ENCODE measurements at places on chromosomes 4 and X.

- DNase-seq: no peak
Observed at GRCh38 chr4:106583567-106583966, 215.0 kb upstream of the GIMD1 start.

GRCh38 chr4:138851391-138852335 lies 163.9 kb upstream of the NOCT start:
- DNase-seq: no peak

GRCh38 chr4:1749370-1749769 lies 28.0 kb downstream of the TACC3 start:
- DNase-seq: no peak

DNA sequence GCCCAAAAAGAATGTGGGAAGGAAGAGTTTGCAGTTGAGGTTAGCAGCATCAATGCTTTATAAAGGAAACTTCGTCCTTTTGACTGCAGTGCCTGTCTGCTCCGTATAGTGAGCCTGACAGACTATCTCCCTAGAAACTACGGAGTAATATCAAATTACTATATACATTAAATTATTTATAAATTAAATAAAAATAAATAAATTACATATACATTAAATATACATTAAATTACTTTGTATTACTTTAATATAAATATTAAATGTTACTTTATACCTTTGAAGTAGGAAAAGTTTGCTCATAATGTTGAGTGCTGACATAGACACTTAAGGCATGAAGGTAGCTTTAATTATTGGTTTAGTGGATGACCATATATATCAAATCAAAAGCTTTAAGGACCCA lies 165.2 kb downstream of the IL15 start:
- no peak for DNase-seq

DNA sequence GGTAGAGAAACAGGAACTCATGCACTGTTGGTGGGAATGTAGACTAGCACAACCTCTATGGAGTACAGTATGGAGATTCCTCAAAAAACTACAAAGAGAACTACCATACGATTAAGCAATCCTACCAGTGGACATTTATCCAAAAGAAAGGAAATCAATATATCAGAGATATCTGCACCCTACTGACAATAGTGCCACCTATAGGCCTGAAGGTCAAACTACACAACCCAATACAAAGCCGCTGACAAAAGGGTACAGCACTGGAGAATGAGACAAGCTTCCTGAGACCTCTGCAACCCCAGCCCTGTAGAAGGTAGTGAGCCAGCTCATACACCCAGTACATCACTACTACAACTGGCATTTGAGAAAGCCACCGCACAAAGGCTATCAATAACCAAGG lies 67.1 kb downstream of the CBR4 start:
- no peak for DNase-seq

GRCh38 chrX:13091111-13091765 lies 46.8 kb upstream of the FAM9C start:
- DNase-seq: no peak

DNA sequence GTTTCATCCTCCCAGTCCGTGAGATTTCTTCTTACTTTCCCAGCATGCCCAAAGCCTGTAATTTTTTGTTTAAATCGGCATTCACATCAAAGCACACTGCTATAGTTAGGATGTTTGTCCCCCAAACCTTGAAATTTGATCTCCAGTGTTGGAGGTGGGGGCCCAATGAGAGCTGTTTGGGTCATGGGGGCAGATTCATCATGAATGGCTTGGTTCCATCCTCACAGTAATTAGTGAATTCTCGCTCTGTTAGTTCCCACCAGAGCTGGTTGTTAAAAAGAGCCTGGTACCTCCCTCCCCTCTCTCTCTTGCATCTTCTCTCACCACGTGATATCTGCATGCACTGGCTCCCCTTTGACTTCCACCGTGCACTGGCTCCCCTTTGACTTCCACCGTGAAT lies 40.5 kb upstream of the PGRMC2 start:
- no peak for DNase-seq

DNA sequence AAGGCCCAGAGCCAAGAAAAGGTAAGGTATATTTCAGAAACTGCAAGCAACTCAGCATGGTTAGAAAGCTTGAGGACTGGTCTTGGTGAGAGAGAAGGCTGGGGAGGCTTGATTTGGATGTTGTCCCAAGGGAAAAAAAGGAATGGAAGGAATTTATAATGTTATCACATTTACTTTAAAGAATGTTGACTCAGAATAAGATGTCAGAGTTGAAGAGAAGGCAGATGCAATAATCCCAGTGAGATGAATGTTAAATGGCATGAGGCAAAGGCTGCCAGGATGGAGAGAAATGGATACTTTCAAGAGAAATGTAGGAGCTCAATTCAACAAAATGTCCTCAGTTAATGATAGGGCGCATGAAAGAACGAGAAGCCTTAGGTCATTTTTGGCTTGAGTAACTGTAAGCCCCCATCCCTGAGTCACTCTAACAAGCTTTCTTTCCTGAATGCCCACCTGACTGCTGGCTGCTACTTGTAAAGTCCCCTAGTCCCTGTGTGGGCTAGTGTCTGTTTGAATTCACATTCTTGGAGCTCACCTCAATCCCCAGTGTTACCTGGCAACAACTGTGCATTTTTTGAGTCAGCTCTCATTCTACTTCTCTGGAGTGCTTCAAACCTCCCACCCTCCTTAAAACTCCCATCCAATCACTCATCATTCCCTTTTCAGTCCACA lies 103.0 kb upstream of the TAPT1 start:
- no peak for DNase-seq

DNA sequence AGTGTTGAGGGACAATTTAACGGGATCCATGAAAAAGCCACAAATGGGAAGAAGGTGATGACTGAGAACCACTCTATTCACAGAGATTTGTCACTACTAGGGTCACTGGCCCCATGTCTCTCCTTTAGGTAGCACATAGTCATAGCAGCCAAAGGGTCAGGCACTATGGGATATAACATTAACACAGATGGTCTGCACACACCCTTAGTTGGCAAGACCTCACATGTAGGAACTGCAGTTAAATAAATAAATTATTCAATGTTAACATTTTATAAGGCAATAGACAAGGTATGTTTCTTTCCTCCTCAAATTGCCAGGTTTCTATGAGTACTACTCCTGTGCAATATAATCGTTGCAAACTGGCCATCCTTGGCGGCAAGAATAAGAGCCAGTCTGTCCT lies 10.9 kb downstream of the RASGEF1B start:
- DNase-seq: no peak

GRCh38 chr4:103499094-103499493 lies 220.7 kb downstream of the TACR3 start:
- no peak for DNase-seq

GRCh38 chr4:89486042-89486441 lies 178.4 kb upstream of the GPRIN3 start:
- DNase-seq: no peak

- peak; percentile 40 for DNase-seq
Observed at GRCh38 chrX:134172588-134173259, 64.3 kb upstream of the CCDC160 start.

- DNase-seq: no peak
Observed at GRCh38 chr4:88753658-88754571, 56.3 kb upstream of the NAP1L5 start.

DNA sequence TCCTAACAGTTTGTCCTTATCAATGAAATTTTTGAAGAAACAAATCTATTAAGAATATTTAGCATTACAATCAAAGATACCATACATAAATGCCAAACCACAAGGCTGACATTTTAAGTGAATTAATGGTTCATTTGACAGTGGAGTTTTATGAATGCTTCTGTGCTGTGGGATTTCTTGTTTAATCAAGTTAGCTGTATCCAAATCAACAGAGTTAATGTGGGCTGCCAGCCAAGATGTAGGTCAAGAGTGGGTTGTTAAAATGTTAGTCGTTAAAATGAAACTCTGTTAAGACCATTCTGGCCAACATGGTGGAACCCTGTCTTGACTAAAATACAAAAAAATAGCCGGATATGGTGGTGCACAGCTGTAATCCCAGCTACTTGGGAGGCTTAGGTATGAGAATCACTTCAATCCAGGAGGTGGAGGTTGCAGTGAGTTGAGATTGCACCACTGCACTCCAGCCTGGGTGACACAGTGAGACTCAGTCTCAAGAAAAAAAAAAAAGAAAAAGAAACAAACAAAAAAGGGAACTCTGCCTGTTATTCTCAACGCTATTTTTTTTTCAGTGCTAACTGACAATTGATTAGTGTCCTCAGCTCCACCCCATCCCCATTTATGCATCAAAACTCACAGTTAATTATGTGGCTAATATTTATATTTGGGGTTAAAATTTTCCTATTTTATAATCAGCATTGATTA lies 20.2 kb downstream of the GPAT3 start:
- DNase-seq: no peak

GRCh38 chr4:2599304-2599654 lies 62.8 kb downstream of the FAM193A start:
- no peak for DNase-seq

DNA sequence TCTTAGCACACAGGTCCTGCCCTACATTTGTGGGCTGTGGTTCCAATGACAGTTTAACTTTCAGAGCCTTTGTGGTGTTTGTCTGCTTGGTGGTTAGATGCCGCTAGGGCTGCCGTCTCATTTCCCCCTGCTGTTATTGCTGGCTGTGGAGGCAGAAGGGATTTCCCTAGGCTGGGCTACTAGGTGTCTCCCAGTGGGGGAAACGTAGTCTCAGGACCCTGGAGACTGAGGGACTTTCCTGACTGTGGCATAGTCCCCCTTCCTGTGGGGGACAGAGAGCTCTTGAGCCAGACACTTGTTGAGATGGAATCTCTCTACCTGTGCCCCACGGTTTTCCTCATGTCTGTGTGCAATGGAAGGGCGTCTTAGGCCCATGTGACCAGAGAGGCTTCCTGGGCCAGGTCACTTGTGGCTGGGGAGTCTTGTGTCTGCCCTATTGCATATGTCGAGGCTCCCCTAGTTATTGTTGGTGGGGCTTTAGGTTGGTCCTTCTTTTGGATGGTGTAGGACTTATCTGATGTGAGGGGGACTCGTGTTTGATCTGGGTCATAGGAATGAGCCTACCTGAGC lies 68.2 kb downstream of the ARHGAP10 start:
- peak; percentile 9 for DNase-seq

DNA sequence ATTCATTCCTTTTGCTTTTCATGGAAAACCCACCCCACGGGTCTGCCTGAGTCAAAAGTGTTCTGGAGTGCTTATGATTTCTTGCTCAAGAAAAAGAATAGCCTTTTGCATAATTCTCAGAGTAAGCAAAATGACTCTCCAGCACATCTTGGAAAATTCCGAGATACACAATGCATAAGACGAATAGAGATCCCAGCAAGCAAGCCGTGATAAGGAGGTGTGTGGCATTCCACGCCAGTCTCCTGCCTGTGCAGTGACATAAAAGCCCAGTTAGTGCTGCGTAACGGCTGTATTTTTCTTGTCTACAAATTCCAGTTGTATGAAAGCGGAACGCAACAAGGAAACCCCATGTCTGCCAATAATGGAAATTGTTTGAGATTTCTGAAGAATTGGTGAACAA lies 237.9 kb upstream of the GATB start:
- DNase-seq: no peak

DNA sequence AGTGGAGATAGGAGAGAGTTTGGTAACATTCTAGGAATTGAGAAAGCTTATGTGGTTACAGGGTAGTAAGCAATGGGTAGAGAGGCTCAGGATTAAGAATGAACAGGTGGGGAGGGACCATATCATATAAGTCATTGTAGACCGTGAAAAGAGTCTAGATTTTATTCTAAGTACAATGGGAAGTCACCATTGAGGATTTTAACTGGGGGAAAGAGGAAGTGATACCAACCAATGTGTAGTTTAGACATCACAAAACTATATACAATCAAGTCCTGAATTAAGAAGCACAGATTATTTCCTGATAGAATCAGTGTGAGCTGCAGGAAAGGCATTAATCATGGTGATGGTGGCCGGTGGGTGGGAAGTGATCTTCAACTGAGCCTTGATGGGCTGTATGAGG lies 178.3 kb upstream of the ZIC3 start:
- no peak for DNase-seq

DNA sequence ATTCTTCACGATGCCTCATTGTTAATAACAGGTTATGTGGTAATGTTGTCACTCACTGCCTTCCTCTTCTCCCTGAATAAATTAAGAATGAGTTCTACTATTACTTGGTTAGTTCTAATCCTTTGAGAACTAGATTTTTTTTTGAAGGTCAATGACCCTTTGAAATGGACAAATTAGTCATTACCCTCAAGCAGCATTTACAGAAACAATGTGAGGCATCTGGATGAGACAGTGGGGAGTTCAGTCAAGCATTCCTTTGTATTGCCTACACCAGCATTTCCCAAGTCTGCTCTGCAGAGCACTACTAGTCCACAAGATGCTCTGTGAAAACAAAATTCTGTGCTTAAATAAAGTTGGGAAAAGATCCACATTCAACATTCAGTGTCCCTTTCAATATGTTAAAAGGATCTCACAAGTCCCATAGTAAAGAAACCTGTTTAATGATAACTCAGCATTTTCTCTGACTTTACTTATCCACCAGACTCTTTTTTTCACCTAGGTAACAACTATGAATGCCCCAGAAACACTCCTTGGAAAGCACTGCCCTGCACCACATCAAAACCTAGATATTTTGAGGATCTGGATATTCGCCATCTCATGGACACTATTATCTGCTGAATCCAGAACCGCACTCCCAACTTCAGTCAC lies 60.6 kb downstream of the CHRDL1 start:
- DNase-seq: no peak

DNA sequence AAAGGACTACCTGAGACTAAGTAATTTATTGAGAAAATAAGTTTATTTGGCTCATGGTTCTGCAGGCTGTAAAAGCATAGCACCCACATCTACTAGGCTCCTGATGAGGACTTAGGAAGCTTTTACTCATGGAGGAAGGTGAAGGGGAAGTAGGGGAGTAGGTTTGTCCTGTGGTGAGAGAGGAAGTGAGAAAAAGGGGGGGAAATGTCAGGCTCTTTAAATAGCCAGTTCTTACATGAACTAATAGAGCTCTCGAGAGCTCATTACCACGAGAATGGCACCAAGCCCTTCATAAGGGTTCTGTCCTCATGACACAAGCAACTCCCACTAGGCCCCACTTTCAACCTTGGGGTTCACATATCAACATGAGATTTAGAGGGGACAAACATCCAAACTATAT lies 125.5 kb upstream of the NRK start:
- no peak for DNase-seq

DNA sequence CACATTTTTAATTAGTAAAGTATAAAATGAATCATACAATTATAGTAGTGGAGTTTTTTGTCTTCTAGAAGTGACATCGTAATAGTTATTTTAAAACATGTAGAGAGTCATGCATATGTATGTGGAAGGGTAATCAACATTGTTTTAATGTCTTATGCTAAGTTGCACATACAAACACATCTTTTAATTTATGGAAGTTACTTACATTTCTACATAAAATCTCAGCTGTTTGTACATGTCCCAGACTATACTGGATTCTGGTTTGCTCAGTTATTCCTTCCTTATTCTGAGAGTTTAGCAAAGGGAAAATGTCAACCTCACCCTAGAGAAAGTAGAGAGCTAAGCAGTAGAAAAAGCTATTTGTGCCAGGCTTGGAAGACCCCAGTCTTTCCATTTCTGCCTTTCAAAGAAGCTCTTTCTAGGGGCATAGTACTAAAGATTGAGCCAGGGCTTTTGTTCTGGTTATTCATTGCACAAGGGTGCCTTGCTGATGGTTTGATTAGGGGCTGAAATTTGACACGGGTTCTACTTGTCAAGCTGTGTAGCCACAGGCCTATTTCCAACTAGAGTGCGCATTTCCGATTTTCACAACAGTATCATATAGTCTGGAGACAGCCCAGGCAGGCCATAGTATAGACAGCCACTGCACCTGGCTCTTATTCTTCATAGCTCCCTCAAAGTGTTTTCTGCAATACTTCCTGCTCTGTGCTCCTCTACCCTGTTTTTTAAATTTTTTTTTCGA lies 106.3 kb downstream of the RPA4 start:
- no peak for DNase-seq

GRCh38 chr4:146278986-146279385 lies 64.6 kb downstream of the REELD1 start:
- no peak for DNase-seq

All from naive thymus-derived CD8-positive, alpha-beta T cell (primary cell).